ENCODE measurements at places on chromosomes 5 and 9.
A peak's percentile ranks its signal among the peaks of the same experiment; 100 is the strongest.

GRCh38 chr5:44178414-44178813 lies 210.8 kb downstream of the FGF10 start:
- DNase-seq: no peak

- DNase-seq: no peak
Measured at GRCh38 chr5:39475881-39476842, 51.4 kb upstream of the DAB2 start.

- DNase-seq: no peak
Measured at GRCh38 chr9:135056541-135056940, 30.9 kb upstream of the OLFM1 start.

GRCh38 chr9:121924700-121925099 lies 168.4 kb downstream of the TTLL11 start:
- DNase-seq: no peak

GRCh38 chr5:157912621-157913325 lies 53.8 kb upstream of the CLINT1 start:
- peak; percentile 92 for DNase-seq

GRCh38 chr5:171891595-171891994 lies 106.0 kb downstream of the SMIM23 start:
- DNase-seq: no peak

GRCh38 chr5:131786900-131787692 lies 9.7 kb downstream of the FNIP1 start:
- DNase-seq: no peak

DNA sequence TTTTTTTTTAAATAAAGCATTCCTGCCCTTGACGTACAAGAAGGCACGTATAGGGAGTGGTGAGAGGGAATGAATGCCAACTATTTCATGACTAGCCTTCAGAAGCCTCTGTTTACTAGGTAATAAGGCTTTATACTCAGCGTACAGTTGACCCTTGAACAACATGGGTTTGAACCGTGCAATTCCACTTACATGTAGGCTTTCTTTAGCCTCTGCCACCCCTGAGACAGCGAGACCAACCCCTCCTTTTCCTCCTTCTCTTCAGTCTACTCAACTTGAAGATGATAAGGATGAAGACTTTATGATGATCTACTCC lies 22.5 kb downstream of the CDC42SE2 start:
- DNase-seq: no peak

DNA sequence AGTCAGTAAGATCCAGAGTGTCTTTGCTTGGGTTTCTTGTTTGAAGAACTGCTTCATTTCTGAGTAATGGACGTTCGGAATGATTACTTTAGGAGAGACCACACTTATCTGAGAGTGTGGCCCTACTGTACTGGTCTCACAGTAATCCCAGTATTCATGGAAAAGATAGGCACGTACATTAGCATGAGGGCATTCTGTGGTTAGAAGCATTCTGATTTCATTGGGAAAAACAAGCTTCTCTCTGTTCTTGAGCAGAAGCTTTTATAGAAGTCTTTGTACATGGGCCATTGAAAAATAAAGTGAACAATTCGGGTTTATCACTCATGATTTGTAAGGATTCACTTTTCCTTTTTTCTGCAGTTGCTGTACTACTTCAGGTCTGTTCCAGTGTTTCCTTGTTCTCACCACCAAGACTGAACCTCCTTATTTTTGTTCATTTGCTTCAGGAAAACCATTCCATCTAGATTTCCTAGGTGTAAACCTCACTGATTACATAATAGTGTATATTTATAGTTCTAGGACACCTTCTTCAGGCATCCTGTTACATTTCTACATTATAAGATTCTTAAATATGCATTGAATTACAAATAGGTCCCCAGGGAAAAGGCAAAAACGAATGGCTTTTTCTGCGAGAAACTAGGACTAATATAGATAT lies 10.1 kb downstream of the TGFBR1 start:
- no peak for DNase-seq

- no peak for DNase-seq
Measured at GRCh38 chr9:117938086-117938485, 233.9 kb downstream of the TLR4 start.

- no peak for DNase-seq
Measured at GRCh38 chr5:112125903-112126302, 293.2 kb downstream of the EPB41L4A start.

DNA sequence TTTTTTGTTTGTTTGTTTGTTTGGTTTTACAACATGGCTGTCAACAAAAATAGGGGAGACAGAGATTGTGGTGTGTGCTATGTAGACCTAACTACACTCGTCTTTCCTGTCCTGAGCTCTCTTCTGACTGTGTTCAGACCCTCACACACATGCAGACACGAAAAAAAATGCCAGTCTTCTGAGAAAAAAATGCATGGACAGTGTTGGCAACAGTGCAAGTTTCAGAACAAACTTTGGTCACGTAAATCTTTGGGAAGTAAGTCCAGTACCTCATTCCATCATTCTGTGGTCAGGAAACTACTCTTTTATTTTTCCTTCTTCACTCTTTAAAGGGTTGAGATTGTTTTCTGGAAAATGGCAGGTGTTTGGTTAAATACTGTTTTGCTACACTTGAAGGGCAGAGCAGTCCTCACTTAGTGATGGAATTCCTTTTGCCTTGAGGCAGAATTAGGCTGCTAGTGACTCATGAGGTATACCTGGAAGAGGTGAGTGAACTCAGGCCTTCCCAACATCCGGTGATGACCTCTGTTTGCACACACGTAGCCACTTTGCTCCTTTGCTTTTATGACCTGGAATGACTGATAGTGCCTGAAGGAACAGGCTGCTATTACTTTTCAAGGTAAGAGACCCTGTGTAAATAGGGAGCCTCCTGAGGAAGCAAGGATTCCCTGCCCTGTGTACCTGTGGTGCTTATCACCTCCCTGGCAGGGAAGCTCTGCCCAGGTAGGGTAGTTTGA lies 81.6 kb upstream of the TNFAIP8 start:
- DNase-seq: no peak

DNA sequence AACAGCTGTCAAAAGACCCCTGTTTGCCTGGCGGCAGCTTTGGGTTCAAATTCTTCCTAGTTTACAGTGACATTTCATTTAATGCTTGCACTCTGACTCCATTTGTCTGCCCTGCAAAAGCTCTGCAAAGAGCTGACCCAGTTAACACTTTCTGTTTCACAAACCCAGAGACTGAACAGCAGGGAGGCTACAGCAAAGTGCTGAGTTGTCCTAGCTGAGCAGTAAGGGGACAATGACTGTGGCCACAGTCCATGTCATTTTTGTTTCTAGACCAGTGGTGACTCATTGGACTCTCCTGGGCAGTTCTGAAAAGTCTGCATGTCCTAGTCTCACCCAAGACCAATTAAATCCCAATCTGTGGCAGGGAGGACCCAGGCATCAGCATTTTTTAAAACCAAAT lies 994.8 kb upstream of the WWC1 start:
- no peak for DNase-seq

DNA sequence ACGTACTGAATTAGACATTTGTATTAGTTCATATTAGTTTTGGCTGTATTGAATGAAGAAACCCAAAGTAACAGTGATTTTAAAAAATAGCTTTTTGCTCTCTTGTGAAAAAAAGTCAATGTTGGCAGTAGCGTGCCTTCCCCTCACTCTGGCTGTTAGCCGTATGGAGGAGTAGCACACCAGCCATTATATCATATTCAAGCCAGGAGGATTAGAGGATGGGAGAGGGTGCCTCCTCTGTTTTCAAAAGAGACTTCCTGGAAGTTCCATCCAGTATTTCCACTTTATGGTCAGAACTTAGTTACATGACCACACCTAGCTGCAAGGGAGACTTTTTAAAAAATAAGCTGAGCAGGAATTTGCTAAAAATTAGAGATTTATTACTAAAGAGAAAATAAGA lies 41.2 kb downstream of the GPR21 start:
- no peak for DNase-seq

DNA sequence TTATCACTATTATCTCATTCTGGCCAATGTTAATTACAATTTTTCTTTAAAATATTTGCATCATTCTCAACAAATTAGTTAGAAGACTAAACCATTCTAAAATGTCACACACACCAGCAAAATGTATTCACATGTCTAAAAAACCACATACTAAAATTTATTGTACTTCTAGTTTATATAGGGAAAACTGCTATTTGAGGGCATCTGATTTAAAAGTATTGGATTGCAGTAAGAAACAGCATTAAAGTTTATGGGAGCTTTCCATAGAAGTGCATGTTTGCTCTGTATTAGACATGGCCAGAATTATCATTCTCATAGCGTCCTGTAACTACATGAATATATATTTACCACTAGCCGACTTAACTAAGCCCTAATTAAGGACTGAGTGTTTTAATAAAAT lies 150.3 kb downstream of the PBX3 start:
- DNase-seq: no peak

GRCh38 chr5:74099538-74100267 lies 473.7 kb downstream of the ARHGEF28 start:
- no peak for DNase-seq

DNA sequence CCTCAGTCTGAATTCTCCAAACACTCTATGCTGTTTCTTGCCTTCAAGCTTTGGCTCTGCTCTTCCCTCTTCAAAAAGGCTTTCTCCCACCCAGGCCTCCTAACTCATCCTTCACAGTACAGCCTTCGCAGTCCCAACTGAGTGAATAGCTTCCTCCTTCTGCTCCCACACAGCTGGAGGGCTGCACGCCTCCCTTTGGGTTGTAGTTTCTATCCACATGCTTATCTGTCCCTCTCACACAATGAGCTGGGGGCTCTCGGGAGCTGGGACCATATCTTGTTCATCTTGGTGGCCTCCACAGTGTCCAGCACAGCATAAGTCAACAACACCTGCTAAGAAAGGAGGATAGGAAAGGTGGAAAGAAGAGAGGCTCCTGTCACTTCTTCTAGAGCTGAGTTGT lies 69.5 kb upstream of the XPA start:
- DNase-seq: no peak

GRCh38 chr9:132069046-132069898 lies 10.4 kb downstream of the MED27 start:
- no peak for DNase-seq

DNA sequence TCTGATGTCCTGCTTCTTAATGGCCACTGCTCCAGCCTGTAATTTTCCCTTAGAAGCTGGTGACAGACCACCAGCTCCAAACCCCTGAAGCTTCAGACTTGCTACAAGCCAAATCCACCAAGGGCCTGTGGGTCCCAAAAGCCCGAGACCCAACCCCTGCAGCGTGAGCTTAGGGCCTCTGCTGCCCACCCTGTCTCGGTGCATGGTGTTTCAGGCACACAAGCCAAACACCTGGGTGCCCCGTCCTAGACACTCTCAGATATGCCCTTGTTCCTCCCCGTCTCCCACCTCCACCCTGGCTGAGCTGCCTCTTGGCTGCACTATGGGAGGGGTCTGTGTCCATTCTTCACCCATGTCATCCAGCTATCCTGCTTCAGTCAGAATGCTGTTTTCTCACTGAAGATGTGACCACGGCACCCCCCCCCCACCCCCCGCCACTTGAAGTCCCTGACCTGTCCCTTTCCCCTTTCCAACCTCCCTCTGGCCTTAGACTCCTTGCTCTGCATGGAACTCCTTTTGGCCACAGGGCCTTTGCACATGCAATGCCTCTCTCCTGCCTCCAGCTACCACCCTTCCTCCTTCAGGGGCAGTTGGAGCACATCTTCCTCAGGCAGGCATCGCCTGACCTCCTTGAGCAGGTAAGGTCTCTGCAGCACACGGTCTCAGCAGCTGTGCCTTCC lies 55.8 kb downstream of the ZNF354C start:
- no peak for DNase-seq

GRCh38 chr5:101590384-101590783 lies 687.3 kb upstream of the ST8SIA4 start:
- DNase-seq: peak; percentile 61

- DNase-seq: no peak
Measured at GRCh38 chr5:132022737-132023136, 11.3 kb upstream of the ACSL6 start.

- no peak for DNase-seq
Measured at GRCh38 chr5:98076501-98076900, 697.0 kb upstream of the RGMB start.

GRCh38 chr5:127754706-127755105 lies 51.5 kb downstream of the CCDC192 start:
- DNase-seq: peak; percentile 65

GRCh38 chr5:92890841-92891244 lies 690.2 kb downstream of the NR2F1-AS1 start:
- no peak for DNase-seq

GRCh38 chr9:101376111-101376848 lies 8.5 kb downstream of the BAAT start:
- no peak for DNase-seq

- DNase-seq: no peak
Measured at GRCh38 chr9:108801949-108802348, 53.8 kb downstream of the ACTL7B start.

- DNase-seq: no peak
Measured at GRCh38 chr9:96071815-96072124, 196.3 kb downstream of the ERCC6L2 start.

- DNase-seq: no peak
Measured at GRCh38 chr5:133029416-133029815, 3.1 kb upstream of the ZCCHC10 start.

DNA sequence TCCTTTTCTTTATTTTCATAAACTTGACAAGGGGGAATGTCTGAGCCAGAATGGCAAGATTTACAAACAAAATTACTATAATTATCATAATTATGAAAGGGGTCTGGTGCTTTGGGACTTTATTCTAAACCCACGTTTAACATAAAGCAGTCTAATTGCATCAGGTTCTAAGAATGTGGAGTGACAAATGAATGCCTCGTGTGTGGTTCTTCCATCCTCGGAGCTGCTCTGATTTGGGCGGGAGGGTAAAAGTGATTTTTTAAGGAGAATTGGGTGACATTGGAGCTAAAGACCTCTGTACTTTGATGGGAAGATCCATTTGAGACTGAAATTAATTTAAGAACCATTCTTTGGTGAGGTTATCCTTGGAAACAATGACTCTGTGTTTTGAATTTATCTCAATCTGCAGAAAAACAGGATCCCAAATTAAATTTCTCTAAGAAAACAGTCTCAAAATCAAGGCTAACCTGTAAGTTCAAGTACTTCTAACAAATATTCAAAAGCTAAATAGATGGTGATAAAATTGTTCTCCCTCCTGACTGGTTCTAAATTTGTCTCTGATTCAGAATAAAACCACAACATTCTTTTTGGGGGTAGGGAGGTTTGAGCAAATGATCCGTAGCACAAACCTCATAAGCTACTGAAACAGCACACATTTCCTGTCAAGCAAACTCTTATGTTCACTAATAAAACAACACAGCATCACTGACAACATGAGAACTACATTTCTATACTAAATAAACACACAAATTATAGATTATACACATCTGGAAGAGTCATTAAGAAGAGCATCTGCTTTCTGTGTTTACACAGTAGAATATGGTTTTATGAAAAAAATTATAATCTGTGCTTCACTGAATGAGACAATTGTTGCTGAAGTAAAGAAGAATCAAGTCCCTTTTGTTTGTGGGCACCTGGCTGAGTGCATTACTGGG lies 85.5 kb downstream of the DCP2 start:
- DNase-seq: peak; percentile 73

DNA sequence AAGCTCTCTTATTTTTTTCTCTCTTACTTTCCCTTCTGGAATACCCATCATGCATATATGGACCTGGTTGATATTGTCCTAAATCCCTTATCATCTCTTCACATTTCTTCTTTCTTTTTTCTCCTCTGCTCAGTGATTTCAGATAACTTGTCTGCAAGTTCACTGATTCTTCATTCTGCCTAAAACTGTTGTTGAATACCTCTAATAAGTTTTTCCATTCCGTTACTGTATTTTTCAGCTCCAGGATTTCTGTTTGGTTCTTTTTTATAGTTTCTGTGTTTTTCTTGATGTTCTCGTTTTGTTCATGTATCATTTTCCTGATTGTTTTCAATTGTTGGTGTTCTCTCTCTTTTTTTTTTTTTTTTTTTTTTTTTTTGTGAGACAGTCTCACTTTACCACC lies 203.7 kb downstream of the COMMD10 start:
- DNase-seq: no peak
